Stimulated activated memory B cell treated with anti-CD40 and anti-IgM and Interleukin-4, amounts not matched to agents 10 μg/mL and 1 μg/mL and 100 μg/mL, for 72 hours (primary cell): ENCODE measurements at places on chromosomes 6 and 20.

GRCh38 chr6:41294214-41294872 lies 7.9 kb upstream of the TREM1 start:
- ATAC-seq: no peak

GRCh38 chr20:62885896-62886708 lies 24.5 kb upstream of the TCFL5 start:
- ATAC-seq: no peak

GRCh38 chr20:62323980-62324906 lies 21.4 kb downstream of the ADRM1 start:
- no peak for ATAC-seq

DNA sequence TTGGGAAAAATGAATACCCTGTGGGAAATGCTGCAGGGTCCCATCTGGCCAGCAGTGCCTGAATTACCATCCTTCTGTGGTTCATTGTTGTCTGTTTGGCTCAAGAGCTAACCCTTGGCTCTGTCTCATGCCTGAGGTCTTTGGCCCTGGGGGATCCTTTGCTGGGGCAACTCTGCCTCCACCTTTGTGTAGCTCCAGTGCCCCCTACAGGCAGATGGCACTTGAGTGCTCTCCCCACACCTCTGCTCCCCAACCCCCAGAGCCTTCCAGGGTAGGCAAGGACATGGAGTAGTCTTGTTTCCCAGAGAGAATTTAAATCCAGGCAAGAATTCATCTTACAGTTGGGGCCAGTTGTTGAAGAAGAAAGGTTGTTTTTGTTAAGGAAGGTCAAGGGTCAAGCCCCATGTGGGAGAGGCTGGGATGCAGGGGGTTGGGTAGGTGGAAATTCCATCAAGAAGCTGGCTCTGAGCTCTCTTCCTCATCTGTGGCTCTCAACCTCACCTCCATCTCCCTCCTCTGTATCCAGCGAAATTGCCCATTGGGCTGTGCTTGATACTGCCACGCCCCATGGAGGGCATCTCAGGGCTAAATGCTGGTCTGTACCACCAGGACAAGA lies 44.2 kb downstream of the ZNF831 start:
- ATAC-seq: peak; percentile 91

DNA sequence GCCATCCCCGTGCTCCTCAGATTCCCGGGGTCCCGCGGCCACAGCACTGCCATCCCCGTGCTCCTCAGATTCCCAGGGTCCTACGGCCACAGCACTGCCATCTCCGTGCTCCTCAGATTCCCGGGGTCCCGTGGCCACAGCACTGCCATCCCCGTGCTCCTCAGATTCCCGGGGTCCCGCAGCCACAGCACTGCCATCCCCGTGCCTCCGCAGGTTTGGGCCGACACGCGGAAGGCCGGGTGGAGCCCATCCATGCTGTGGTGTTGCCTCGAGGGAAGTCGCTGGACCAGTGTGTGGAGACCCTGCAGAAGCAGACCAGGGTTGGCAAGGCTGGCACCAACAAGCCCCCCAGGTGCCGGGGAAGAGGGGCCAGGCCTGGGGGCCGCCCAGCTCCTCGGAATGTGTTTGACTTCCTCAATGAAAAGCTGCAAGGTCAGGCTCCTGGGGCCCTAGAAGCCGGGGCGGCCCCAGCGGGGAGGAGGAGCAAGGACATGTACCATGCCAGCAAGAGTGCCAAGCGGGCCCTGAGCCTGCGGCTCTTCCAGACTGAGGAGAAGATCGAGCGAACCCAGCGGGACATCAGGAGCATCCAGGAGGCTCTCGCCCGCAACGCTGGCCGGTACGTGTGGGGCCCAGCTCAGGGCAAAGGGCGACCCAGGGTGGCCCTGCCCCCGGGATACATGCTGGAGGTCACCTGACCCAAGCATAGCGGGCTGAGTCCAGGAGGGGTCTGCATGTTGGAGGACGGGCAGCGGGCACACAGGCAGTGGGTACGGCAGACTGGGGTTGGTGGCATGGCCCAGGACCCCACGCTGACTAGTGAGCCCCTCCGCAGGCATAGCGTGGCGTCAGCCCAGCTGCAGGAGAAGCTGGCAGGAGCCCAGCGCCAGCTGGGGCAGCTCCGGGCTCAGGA lies 1.3 kb upstream of the LIME1 start:
- ATAC-seq: no peak

DNA sequence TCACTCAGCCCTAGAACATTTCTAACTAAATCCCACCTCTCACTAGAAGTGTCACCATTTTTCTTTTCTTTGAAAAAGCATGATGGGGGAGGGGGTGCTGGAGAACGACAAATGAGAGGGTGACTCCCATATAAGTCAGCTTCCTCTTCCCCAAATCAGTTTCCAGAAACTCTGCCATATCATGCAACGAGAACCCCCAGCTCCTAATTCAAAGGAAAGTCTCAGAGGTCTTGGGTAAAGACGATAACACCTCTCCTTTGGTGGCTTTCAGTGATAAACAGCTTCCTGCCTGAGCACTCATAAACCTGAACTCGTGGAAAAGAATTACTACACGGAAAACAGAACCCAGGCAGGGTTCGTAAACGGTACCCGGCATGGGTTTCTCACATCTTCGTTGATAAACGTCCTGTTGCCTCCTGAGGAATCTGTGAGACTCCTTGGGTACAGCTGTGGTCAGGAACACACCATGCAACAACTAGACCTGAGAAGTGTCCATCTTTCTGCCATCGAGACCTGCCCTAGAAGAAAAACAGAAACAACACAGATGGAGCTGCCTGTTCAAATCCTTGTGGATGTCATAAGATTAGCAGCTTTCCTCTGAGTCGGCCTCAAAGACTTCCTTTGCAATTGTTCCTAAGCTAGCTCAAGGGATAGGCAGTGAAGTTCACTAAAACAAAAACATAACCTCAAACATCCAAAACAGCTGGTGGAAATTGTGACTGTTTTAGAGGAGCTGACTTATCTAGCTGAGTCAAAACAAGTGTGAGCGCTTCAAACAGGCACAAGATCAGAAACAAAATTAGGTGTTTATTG lies 185.8 kb upstream of the PRDM1 start:
- ATAC-seq: no peak

DNA sequence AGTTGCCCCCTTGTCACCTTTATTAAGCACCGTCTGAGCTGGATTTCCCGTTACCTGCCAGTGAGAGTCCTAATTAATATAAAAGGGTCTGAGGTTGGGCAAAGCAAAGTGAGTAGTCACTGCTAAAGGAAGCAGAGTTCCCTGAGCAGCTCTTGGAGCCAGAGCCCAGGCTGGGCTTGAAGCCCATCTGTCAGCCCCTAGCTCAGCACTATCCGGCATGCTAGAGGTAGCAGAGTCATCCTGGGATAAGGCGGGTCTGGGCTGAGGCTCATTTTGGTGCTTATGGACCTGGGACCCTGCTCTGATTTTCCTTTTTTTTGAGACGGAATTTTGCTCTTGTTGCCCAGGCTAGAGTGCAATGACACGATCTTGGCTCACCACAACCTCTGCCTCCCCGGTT lies 46.2 kb downstream of the ADNP start:
- ATAC-seq: no peak

DNA sequence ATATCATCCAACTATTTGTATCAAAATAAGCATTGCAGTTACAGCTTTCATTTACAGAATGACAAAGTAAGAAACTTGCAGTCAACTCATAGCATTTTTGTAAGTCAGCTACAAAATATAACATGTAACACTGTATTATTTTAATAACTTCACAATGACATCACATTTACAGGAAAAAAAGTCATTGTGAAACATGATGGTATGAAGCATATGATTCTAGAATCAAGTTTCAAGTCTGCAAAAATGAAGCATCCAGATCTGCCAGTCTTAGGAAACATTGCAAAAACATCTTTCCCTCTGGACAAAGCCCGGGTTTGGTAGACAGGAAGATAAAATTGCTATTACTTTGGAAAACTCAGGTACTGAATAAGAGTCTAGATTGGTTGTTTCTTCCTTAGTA lies 263.9 kb upstream of the NT5E start:
- ATAC-seq: no peak

DNA sequence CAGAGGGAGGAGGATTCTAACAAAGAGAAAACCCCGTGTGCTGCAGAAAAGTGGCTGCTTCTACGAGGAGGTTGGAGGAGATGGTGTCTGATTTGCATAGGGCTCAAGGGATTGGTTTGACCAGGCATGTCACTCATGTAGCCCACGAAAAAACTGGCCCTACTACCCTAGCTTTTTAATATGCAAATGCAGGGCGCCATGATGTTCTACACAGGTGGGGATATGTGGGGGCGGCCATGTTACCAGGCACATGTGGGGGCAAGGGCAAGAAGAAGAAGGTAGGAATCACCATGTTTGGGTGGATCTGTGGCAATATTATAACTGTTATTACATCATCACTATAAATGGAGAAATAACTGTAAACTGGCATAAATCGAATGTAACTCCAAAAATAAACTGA lies 9.9 kb downstream of the KIAA1755 start:
- no peak for ATAC-seq

DNA sequence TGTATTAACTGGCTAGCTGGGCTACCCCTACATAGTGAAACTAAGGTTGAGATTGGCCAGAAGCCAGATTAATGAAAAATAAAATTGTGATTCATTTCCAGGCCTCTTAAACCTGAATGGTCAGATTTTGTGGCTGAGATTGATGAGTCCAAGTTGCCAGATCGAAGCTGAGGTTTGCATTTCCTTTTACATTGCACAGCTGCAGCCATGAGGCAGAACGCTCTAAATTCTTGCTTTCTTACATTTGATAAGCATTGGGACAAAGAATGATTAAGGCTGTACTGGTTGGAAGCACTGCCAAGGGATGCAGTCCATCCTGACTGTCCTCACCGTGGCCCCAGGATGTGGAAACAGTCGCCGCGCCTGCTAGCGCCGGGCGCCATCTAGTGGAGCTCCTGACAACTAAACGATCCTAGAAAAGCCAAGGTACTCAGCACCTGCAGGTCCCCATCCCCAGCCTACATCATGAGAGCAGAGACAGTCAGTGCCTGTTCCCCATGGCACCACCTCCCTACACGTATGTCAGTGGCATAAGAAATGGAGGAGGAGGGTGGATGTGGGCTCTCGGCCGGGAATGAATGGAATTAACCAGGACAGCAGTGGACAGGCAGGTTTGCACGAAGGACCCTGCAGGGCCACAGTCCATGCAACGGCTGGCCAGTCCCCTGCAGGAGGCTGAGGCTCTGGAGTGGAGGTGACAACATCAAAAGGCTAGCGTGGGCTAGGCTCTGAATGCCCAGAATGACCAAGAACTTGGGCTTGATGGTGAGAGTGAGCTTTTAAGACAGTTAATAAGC lies 19.0 kb downstream of the PXDC1 start:
- peak; percentile 39 for ATAC-seq

DNA sequence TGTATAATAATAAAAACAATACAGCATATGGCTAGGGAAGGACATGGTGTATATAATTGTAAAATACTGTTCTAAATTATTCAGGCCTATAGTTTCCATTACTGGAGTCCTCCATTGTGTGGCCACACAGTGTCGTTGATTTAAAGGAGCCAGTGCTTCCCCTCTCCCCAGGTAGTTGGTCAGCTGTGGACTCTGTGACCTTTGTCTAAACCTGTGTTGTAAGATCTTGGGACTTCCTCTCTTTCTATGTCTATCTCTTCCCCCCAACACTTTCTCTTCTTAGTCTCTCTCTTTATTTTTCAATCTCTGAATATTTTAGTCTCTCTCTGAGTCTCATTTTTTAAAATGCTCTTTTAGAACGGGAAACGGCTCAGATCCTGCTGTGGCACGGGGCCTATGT lies 35.6 kb downstream of the BRPF3 start:
- no peak for ATAC-seq

GRCh38 chr20:14860410-14860814 lies 523.0 kb upstream of the FLRT3 start:
- no peak for ATAC-seq

DNA sequence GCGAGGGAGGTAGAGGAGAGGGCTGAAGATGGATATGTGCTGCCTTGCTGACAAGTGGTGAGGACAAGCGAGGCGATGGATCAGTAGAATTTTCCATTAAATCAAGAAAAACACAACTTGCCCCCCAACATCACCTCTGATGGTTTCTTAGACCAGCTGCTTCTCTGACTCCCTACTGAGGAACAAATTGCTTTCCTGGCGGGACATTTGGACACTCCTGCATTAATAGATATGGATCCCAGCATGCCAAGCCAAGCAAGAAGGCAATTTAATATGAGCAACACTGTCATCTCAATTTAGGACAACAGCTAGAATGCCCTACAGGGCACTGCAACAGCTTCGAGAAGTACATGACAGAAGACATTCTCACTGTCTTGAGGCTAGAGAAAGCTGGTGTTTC lies 248.4 kb upstream of the AGPAT4 start:
- no peak for ATAC-seq

DNA sequence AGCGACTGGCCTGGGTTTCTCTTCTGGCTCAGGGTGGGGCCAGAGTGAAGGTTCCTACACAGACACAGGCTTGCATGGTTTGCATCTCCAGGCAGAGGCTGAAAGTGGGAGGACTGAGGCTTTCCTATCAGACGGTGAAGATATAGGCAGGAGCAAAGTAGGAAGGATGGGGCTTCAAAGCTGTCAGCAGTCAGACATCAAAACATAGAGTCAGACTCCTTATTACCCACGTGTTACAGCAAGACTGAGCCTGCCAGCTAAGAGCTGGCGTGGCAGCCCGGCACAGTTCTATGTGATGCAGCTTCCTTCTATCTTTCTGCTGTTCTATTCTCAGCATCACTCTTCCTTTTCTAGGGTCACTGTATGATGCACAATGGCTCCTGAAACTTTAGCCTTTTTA lies 445.1 kb downstream of the DOK5 start:
- no peak for ATAC-seq

- ATAC-seq: peak; percentile 45
Observed at GRCh38 chr20:22339091-22339881, 245.1 kb downstream of the FOXA2 start.

GRCh38 chr6:166715065-166715464 lies 88.0 kb upstream of the RPS6KA2 start:
- no peak for ATAC-seq

DNA sequence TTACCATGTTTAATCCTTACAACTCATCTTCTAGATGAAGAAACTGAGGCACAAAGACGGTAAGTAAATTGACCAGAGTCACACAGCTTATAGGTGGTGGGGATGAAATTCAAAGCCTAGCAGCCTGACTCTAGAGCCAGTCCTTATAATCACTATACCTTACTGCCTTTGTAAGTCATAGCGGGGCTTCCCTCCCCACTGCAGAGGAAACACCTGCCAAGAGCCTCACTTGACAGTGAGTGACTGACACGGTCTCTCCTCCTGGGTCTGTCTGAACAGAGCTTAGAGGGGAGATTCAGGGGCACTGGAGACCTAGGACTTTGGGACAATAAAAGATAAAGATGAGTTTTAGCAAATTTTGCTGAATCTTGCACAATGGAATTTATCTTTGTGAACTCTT lies 12.8 kb downstream of the SUN5 start:
- peak; percentile 84 for ATAC-seq

- no peak for ATAC-seq
Observed at GRCh38 chr6:108250240-108250866, 10.5 kb downstream of the SNX3 start.

GRCh38 chr20:19692685-19693119 lies 65.4 kb upstream of the RIN2 start:
- ATAC-seq: peak; percentile 77
